ENCODE measurements at places on chromosomes 11 and 22. TPM values are rescaled to one million over a fixed set of nuclear protein-coding genes. Genes with fewer than 3 reads are reported as not detected.

The SMTNL1 gene
- total RNA-seq = not detected

The PISD gene
- 66.9 TPM for total RNA-seq

The DRICH1 gene
- total RNA-seq = not detected

The CTSW gene
- not detected for total RNA-seq

The IGLL1 gene
- total RNA-seq = not detected
